ENCODE measurements at places on chromosomes 6 and 20.

DNA sequence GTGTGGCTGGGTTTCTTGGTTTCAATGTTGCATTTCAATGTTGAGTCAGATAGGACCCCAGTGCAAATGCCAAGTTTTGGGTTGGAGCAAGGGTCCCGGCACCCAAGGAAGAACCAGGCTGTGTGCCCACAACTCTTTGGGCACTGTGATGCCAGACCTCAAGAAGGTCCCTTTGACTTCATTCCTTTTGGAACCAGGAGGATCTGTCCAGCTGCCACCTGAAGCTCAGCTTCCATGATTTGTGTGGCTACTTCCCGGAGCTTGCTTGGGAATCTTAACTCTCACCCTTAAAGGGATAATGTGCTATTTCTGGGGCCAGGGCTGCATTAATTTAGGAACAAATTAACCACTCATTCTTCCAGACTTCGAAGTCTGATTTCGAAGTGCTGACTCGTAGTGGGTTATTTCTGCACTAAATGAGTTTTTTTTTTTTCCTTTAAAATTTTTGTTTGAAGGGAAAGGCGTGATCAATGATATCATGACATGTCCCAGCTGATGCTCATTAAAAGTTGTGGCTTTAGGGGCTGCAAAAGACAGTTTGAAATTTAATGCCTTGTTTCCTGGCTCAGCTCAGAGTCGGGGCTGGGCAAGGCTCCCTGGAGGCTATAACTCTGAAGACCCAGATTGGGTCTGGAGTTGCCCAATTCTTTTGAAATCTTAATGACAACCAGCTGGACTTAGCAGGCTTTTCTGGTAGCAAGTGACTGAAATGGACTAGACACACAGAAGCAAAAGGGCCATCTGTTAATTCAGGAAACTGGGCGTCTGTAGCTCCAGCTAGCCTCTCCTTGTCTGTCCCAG lies 24.0 kb upstream of the PHACTR3 start:
- no peak for ATAC-seq

GRCh38 chr20:61584851-61585250 lies 332.8 kb downstream of the CDH4 start:
- ATAC-seq: no peak

DNA sequence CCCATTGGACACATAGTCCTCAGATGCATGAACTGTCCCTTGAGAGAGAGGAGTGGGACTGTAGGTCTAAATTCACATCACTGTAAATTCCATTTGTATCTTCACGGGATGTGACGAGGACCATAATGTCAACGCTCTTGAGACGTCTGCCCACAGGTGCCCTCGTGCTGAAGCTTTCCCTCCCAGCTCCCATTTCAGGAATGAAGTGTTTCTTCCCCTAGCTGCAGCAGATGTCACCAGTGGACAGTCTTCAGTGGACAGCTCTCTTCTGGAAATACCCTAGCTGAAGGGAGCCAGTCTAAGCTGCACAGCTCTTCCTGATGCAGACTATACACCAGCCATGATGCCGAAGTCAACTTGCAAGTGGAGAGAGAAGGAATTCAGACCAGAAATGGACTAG lies 217.4 kb upstream of the ECI2 start:
- no peak for ATAC-seq

- peak; percentile 59 for ATAC-seq
Observed at GRCh38 chr6:154613137-154613676, 102.7 kb upstream of the CNKSR3 start.

- ATAC-seq: no peak
Observed at GRCh38 chr6:53771785-53772624, 22.8 kb upstream of the LRRC1 start.

GRCh38 chr20:378961-379336 lies 1.6 kb upstream of the TRIB3 start:
- ATAC-seq: no peak

- ATAC-seq: no peak
Observed at GRCh38 chr6:9126878-9127560, 691.7 kb upstream of the SLC35B3 start.

DNA sequence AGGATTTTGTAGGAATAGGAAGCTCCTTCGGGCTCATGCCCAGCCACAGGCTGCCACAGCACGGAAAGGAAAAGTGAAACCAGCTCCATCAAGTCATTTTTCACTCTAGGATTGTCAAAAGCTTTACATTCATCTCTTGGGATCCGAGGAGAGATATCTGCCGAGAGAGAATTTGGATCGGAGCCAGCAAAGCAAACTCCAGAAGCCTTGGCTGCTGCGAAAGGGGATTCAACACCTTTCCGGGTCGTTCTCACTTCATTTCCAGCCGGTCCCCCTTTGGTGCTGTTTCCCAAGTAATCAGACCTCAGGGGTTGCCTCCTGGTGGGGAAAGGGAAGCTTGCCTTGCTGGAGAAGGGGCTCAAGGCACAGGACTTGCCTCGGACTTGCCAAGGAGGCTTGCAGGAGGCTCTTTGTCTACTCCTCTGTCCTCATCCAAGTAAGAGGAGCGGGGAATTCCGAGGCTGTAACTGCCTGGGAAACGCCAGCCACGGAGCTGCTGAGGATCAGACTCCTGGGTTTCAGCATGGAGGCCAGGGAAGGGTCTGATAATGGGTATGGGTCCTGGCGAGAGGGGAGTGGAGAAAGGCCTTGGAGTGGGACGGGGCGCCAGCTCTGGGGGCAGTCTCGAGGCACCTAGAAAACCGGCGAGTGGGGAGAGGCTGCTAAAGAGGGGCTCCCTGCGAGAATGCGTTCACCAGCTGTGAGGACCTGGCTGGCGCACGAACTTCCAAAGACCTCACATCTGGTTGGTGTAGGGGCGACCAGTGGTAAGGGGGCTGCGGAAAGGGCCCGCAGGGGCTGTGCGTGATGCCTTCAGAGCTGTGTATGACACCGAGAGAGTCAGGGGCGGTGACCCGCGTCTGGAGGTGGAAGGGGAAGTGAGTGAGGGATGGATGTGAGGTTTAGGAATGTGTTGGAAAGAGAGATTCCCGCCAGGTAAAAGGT lies 702 bp downstream of the ETV7 start:
- peak; percentile 31 for ATAC-seq

DNA sequence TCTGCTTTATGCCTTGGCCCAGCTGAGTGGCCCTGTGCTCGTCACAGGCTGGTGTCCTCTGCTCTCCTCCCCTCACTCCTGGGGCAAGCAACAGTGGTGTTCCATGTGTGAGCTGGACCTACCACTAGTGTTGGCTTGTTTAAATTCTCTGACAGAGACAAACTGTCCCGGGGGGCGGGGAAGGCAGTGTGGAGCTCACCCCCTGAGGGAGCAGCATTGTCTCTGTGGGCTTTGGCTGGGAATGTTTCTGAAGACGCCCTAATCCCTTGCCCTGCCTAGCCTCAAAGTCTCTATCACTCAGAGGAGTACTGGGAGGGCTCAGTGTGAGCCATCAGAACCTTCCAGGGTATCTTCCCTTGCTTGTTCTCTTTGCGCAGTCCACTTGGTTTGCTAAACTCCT lies 5.2 kb upstream of the VEGFA start:
- ATAC-seq: no peak

DNA sequence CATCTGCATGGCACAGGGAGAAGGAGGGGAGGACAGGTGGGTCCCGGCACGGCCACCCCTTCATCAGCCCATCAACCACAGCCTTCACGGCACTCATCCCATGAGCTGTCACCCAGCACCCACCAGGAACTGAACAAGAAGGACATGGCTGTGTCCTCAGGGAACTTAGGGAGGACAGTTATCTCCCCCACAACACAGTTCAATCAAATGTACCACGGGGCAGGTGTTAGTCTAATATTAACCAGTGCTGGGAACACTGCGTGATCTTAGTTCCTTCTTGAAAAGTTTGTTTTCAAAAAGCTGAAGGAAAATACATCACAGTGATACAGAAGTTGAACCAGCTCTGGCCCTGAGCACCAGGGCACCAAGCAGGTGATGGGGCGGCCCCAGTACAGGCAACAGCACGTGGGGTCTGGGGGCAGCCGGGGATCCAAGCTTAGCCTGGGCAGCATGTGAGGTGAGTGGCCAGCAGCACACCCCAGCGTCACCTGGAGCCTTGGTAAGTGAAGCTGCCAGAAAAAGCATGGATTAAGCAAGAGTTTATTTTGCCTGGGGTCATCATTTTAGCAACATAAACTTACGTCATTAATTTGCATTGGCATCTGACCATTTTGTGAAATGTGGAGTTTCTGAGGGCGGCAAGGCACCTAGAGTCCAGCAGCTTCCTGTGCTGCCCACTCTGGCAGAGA lies 35.5 kb upstream of the AFDN start:
- no peak for ATAC-seq

DNA sequence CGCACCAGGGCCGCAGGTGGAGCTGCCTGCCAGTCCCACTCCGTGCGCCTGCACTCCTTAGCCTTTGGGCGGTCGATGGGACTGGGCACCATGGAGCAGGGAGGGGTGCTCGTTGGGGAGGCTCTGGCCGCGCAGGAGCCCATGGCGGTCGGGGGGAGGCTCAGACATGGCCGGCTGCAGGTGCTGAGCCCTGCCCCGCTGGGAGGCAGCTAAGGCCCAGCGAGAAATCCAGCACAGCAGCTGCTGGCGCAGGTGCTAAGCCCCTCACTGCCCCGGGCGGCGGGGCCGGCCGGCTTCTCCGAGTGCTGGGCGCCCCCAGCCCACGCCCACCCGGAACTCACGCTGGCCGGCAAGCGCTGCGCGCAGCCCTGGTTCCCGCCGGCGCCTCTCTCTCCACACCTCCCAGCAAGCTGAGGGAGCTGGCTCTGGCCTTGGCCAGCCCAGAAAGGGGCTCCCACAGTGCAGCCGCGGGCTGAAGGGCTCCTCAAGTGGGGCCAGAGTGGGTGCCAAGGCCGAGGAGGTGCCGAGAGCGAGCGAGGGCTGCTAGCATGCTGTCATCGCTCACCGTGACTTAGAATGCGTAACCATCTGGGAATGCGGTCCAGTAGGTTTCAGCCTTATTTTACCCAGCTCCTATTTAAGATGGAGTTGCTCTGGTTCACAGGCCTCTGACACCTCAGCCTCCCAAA lies 77.3 kb downstream of the C6orf52 start:
- ATAC-seq: no peak

GRCh38 chr6:36139991-36140710 lies 9.8 kb downstream of the MAPK13 start:
- ATAC-seq: no peak

DNA sequence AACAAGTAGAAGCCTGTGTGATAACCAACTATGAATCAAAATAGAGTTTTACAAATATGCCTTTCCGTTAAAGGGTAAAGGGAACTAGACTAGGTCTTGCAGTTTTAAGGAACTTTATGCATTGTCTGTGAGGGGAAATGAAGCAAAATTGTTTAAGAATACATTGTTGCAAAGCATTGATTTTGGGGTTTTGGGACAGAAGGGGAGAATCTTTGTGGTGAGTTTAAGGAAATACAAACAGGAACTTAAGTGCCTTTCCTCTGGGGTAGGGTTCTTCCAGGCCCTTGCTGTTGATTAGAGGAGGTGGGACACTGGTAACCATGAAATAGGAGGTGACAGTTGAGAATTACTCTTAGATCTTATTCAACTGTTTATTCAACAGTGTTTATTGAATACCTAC lies 4.7 kb downstream of the MAPK14 start:
- ATAC-seq: no peak

DNA sequence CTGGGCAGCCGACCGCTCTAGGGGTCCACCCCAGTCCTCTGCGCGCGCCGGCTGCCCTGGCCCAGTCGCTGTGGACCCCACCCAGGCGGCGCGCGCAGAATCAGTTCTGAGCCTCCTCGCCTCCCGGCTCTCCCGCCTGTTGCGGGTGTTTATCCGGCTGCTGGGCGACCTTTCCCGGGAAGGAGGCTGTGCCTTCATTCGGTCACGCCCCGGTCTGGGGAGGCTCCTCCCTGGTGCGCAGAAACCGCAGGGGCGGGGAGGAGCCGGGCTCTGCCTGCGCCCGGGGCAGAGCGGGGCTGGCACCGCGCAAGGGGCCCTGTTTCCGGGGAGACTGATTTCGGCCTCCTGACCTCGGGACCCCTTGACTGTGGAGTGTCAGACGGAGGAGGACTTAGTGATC lies 80.8 kb upstream of the EYS start:
- no peak for ATAC-seq

GRCh38 chr6:8215631-8216030 lies 113.3 kb upstream of the EEF1E1 start:
- no peak for ATAC-seq

GRCh38 chr6:37077191-37077904 lies 71.9 kb downstream of the FGD2 start:
- ATAC-seq: no peak

- ATAC-seq: no peak
Observed at GRCh38 chr20:50721881-50722281, 9.5 kb upstream of the PARD6B start.

DNA sequence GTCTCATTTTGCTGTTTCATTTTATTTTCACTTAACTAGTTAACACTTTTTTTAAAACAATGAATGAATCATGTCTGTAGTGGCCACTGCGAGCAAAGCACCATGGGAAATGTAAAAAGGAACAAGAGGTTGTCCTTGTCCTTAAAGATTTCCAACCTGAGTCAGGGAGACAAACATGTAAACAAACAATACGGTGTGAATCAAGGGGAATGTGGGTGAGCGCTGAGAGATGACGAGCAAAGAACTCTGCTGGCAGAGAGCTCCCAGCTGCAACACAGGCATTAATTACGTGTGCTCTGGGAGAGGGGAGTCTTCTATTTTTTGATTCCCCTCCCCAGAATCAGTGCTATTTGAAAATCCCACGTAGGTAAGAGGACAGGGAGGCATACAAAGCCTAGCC lies 84.3 kb downstream of the ATXN1 start:
- no peak for ATAC-seq

GRCh38 chr6:321536-322258 lies 29.4 kb downstream of the DUSP22 start:
- ATAC-seq: no peak

- no peak for ATAC-seq
Observed at GRCh38 chr6:45493761-45494160, 116.0 kb upstream of the SUPT3H start.

DNA sequence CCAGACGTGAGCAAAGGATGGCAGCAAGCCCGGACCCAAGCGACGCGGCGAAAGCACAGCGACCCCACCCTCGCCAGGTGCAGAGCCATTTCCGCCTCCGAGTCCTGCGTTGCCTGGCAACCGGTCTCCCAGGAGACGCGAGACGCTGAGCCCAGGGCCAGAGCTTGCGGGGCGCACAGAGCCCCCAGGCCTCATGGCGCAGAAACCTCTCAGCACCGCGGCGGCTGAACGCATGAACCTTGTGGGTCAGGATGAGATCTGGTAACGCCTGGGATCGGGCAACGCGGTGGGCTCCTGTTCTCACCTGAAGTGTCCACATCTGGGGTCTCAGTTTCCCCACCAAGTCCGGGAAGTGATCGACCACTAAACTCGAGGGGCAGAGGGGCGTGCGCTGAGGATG lies 77.7 kb downstream of the ANKRD60 start:
- ATAC-seq: no peak

GRCh38 chr6:160735523-160735922 lies 33.5 kb downstream of the PLG start:
- no peak for ATAC-seq

DNA sequence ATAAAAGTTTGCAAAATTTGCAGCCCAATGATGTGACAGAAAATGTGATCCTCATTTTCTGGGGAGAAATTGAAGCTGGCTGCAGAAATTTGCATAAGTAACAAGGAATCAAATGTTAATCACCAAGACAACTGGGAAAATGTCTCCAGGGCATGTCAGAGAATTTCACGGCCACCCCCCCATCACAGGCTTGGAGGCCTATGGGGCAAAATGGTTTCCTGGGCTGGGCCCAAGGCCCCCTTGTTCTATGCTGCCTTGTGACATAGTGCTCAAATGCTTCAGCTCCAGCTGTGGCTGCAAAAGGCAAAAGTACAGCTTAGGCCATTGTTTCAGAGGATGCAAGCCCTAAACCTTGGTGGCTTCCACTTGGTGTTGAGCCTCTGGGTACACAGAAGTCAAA lies 1202.6 kb downstream of the EPHA7 start:
- no peak for ATAC-seq

GRCh38 chr20:11651138-11651537 lies 266.6 kb upstream of the BTBD3 start:
- ATAC-seq: no peak

- no peak for ATAC-seq
Observed at GRCh38 chr20:10357974-10358373, 76.0 kb downstream of the MKKS start.
